ENCODE measurements at places on chromosomes 6 and 20.

- no peak for DNase-seq
Observed at GRCh38 chr20:10131732-10132345, 86.8 kb upstream of the SNAP25 start.

- DNase-seq = no peak
Observed at GRCh38 chr20:50876063-50876685, 55.1 kb downstream of the ADNP start.

DNA sequence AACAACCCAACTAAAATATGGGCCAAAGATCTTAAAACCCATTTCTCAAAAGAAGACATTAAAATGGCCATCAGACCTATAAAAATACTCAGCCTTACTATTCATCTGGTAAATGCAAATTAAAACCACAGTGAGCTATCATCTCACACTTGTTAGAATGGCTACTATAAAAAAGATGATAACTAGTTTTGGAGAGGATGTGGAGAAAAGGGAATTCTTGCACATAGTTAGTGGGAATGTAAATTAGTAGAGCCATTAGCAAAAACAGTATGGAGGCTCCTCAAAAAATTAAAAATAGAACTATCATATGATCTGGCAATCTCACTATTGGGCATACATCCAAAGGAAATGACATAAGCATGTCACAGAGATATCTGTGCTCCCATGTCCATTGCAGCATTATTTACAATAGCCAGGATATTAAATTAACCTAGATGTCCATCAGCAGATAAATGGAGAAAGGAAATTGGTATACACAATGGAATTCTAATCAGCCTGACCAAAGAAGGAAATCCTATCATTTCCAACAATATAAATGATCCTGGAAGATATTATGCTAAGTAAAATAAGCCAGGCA, 2.9 kb downstream of the SIRPB1 start:
- DNase-seq = no peak

GRCh38 chr20:46758929-46759669, 49.6 kb downstream of the SLC2A10 start:
- no peak for DNase-seq

GRCh38 chr6:156517088-156517487, 260.1 kb upstream of the ARID1B start:
- no peak for DNase-seq

- DNase-seq = no peak
Observed at GRCh38 chr6:106787327-106788196, 158.2 kb downstream of the QRSL1 start.

GRCh38 chr20:38336726-38337125, 9.6 kb upstream of the LBP start:
- DNase-seq = no peak

DNA sequence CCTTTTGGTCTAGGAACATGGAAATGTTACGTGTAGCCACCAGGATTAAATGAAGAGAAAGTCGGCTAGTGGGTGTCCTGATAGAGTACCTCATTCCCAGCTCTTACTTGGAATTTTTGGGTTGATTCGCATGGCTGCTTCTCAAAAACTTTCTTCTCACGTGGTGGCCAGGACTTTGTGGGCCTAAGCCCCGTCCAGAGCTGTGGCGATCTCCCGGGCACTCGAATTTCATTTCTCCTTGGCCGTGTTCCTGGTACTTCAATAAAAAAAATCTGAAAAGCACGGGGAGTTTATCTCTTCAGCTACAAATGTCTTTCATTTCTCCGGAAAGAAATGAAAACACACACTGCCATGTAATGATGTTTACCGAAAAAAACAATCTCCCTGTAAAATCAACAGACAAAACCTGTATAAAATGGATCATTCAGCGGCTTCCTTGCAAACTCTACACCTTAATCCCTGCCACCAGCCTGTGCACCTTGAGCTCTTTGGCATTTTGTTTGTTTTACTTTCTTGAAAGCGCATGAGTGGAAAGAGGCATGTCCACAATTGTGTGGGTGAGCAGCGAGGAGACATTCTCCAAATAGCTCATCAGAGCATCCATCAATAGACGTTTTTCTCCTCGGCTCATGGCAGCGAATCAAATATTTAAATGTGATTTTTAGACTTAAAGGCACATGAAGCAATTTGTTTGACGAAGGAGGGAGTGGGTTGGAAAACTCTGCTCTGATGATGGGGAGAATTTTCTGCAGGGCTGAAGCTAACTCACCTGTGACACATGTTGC, 173.1 kb downstream of the TFAP2C start:
- DNase-seq = no peak
